ENCODE measurements at places on chromosomes 1 and 21.

GRCh38 chr1:157773493-157774350 lies 3.2 kb downstream of the FCRL2 start:
- no peak for DNase-seq

DNA sequence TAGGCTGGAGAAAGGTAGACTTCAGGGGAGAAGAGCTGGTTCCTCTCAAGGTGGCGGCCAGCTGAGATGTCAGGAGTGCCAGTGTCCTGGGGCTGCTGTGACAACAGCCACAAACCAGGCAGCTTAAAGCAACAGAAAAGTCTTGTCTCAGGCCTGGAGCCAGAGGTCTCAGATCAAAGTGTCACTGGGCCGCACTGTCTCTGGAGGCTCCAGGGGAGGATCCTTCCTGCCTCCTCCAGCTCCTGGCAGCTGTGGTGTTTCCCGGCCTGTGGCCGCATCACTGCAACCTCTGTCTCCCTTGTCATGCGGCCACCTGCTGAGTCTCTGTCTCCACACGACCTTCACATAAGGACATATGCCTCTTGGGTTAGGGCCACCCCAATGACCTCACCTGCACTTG lies 24.4 kb upstream of the TSPEAR start:
- DNase-seq = no peak

DNA sequence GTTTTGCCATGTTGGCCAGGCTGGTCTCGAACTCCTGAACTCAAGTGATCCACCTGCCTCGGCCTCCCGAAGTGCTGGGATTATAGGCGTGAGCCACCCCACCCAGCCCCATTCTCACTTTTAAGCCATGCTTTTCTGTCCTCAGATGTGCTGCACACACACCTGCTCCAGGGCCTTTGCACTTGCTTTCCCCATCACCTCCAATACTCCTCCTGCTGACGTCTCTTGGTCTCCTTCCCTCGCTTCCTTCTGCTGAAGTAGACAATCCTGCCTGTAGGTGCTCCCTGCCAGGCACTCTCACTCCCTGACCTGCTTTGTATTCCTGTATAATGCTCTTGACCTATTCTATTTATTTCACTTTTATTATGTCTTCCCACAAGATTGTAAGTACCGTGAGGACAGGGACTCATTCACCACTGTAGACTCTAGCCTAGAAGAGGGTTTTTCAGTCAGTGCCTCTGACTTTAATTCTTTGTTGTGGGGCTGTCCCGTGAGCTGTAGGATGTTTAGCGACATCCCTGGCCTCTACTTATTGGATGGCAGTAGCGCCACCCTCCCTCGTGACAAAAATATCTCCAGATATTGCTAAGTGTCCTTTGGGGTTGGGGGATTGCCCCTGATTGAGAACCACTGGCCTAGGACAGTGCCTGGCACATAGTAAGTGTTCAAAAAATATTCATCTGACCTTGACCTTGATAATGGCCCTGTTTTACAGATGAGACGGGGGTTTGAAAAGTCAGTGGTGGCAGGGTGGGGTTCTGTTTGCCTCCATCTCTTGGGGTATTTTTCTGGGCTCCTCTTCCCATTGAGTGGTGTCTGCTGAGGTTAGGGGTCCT lies 4.6 kb downstream of the TNFRSF1B start:
- DNase-seq = no peak

DNA sequence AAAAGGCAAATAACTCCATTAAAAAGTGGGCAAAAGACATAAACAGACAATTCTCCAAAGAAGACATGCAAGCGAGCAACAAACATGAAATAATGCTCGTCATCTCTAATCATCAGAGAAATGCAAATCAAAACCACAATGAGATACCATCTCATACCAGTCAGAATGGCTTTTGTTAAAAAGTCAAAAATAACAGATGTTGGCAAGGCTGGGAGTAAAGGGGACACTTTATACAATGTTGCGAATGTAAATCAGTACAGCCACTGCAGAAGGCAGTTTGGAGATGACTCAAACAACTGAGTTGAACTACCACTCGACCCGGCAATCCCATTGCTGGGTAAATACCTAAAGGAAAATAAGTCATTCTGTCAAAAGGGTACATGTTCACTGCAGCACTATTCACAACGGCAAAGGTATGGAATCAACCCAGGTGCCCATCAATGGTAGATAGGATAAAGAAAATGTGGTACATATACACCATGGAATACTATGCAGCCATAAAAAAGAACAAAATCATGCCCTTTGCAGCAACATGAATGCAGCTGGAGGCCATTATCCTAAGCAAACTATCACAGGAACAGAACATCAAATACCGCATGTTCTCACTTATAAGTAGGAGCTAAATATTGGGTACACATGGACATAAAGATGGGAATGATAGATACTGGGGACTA lies 25.9 kb downstream of the TSPAN2 start:
- no peak for DNase-seq

DNA sequence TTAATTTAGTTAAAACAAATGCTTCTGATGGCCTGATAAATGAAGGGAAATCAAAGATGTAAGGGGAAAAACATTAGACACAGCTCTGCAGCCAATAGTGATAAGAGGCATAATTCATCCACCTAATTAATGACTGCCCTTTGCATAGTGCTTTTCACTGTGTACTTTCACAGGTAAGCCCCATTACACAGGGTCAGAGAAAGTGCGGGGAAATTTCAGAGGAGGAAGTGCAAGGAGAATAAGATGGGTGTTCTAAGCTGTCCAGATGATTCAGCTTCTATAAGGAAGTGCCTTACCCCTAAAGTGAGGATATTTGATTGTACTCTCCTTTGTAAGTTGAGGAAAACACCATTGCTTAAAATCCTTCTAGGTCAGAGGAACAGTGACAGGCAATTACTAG lies 88.0 kb downstream of the NR5A2 start:
- DNase-seq = no peak

DNA sequence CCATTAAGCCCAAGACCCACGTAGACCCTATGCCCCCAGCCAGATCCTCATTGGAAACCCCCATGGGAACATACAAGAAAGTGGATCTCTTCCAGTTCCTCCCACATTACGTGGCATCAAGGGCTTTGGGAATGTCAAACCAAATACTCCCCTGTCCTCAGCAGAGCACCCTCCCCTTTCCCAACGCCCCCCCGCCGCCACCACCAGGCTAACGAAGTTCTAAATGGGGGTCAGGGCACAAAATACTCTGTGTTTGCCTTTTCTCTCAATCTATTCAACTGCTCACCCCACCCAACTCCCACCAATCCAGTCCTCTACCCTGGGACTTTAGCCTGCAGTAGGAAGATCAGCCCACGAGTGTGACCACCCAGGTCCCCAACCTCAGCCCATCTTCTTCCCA lies 24.5 kb downstream of the NEK2 start:
- DNase-seq = no peak
